HepG2 (cell line): ENCODE measurements at places on chromosomes 2 and 18. TPM values are rescaled to one million over a fixed set of nuclear protein-coding genes. Genes with fewer than 3 reads are reported as not detected.

- H3K27me3 ChIP-seq = no peaks in the 10 kb centered on the region; the same call in 1 of the 2 replicates
- H3K27ac ChIP-seq = no peak overlapping the region
- H3K4me3 ChIP-seq = no peak overlapping the region
Observed at GRCh38 chr2:237483018-237483731, 3.9 kb upstream of the MLPH start.

- no peaks in the 10 kb centered on the region for H3K36me3 ChIP-seq
- no peak overlapping the region for H3K27ac ChIP-seq
Observed at GRCh38 chr2:55891671-55892094, 31.9 kb downstream of the EFEMP1 start.

- H3K36me3 ChIP-seq = no peaks in the 10 kb centered on the region
- no peaks in the 10 kb centered on the region for H3K4me1 ChIP-seq
- DNase-seq = no peak
- peaks cover 8% of the 10 kb centered on the region; the same call in 1 of the 3 replicates for H3K27me3 ChIP-seq
Observed at GRCh38 chr18:10367836-10368235, 86.6 kb upstream of the APCDD1 start.

DNA sequence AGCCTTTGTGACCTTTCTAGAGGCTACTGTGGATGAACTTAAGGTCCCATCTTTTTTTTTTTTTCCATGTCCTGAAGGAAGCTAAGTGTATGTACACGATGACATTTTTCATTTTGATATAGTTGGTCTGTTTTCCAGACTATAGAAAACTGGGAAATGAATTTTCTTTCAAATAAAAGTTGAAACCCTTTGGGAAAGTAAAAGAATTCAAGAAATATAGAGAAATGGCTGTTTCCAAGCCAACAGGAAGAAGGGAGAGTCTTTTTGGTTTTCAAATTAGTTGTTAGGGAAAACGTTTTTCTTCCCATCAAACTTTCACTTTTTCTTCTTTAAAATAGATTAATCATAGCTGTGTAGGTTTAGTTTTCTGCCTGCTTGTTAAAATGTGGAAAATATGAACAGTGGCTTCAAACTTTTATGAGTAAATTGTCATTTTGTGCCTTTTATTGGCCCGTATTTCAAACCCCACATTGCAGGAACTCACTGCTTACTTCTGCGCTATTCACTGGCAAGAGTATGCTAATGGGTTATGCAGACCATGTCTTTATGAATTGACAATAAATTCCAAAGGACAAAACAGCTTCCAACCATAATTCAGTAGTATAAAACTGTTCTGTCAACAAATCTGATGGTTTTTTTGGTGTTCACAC is 27.7 kb upstream of the LYPD1 start:
- H3K4me1 ChIP-seq = no peaks in the 10 kb centered on the region
- no peak for DNase-seq
- H3K27me3 ChIP-seq = no peaks in the 10 kb centered on the region
- H3K4me3 ChIP-seq = no peak overlapping the region

DNA sequence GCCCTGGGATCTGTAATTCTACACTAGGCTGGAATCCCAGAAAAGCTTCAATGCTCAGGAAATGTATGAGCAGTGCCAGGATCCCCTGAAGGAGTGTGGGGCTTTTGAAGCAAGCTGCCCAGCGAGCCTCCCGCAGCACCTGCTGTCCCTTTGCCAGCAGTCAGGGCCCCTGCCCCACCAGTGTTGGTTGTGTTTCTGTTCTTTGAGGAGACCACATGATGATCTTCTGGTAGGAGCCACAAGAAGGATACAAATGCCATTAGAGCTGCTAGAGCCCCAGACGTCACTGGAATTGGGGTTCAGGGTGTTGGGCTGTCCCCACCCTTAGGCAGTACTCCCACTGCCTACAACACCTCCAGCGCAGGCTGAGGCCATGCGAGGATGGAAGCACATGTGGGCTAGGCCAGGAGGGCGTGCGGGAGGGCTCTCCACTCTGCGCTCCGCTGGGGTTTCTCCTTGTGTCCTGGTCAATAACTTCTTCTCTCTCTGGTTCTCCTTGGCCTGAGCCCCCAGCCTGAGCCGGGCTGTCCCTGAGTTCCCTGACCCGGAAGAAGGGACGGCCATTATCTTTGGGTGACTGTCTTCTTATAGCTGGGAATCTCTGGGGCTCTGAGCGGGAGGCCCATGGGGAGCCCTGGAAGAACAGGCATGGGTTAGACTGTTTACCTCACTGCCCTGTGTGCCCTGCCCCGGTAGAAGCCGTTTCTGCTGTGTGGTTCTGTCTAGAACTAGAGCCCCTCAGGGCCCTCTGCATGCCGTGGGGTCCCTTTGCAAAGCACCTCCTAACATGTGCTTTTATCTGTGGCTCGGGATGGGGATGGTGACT is 73.9 kb downstream of the LRRFIP1 start:
- DNase-seq = no peak
- no peaks in the 10 kb centered on the region for H3K27me3 ChIP-seq
- H3K4me3 ChIP-seq = no peak overlapping the region
- H3K27ac ChIP-seq = no peak overlapping the region
- peaks cover 47% of the 10 kb centered on the region for H3K4me1 ChIP-seq
- H3K36me3 ChIP-seq = 0 out of 2 replicates have a peak, but pooled peaks cover 1% of the 10 kb centered on the region

- H3K36me3 ChIP-seq = no peaks in the 10 kb centered on the region
- H3K4me1 ChIP-seq = peaks cover 67% of the 10 kb centered on the region
- DNase-seq = no peak
Observed at GRCh38 chr2:60481257-60481656, 72.2 kb downstream of the BCL11A start.

DNA sequence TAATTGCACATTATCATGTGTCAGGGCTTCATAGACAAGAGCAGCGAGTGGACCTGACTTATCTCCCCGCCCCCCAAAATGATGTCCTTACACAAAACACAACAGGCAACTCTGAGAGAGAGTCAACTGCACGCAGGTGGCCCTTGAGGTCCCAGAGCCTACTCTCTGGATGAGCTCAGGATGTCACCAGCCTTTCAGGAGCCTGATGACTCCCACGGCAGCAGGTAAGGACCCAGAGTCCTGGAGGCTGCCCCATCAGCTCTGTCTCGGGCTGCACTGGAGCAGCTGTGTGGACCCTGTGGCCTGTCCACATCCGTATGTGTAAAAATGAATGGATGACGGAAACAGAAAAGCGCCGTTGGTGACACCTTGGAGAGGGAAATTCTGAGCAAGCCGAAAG is 130.9 kb downstream of the HDAC4 start:
- peaks cover 57% of the 10 kb centered on the region for H3K4me1 ChIP-seq
- no peaks in the 10 kb centered on the region; the same call in 2 of the 3 replicates for H3K36me3 ChIP-seq
- H3K4me3 ChIP-seq = no peak overlapping the region
- H3K27me3 ChIP-seq = no peaks in the 10 kb centered on the region
- DNase-seq = no peak

DNA sequence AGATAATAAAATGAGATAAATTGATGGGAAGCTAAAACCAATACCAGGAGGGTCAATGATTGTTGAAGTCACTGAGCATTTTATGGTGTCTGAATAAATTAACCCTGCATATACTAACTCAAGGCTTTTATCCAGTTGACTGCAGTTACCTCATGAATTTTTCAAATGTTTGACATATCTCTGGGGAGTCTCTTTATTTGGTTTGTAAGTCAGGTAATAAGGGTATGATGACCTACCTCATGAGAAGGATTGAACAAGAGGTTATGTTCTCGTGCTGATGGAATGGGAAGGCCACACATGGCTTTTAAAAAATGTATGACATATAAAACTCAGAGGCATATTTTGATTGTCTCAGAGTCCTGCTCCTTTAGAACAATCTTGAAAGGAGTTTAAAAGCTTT is 237.6 kb downstream of the THSD7B start:
- no peak overlapping the region for H3K27ac ChIP-seq
- no peaks in the 10 kb centered on the region for H3K27me3 ChIP-seq
- no peaks in the 10 kb centered on the region for H3K36me3 ChIP-seq
- no peaks in the 10 kb centered on the region for H3K4me1 ChIP-seq

GRCh38 chr2:176261136-176261535 is 8.1 kb upstream of the MTX2 start:
- no peaks in the 10 kb centered on the region for H3K4me1 ChIP-seq
- DNase-seq = no peak
- no peak overlapping the region for H3K4me3 ChIP-seq
- H3K36me3 ChIP-seq = no peaks in the 10 kb centered on the region

GRCh38 chr18:62361288-62361687 is 36.2 kb downstream of the TNFRSF11A start:
- H3K4me3 ChIP-seq = no peak overlapping the region
- H3K36me3 ChIP-seq = no peaks in the 10 kb centered on the region
- peaks cover 13% of the 10 kb centered on the region for H3K4me1 ChIP-seq
- no peak for DNase-seq
- H3K27me3 ChIP-seq = no peaks in the 10 kb centered on the region
- H3K27ac ChIP-seq = no peak overlapping the region

- H3K4me1 ChIP-seq = no peaks in the 10 kb centered on the region
- H3K4me3 ChIP-seq = no peak overlapping the region
- H3K36me3 ChIP-seq = no peaks in the 10 kb centered on the region
- DNase-seq = no peak
Observed at GRCh38 chr18:77547757-77548156, 298.1 kb downstream of the GALR1 start.

DNA sequence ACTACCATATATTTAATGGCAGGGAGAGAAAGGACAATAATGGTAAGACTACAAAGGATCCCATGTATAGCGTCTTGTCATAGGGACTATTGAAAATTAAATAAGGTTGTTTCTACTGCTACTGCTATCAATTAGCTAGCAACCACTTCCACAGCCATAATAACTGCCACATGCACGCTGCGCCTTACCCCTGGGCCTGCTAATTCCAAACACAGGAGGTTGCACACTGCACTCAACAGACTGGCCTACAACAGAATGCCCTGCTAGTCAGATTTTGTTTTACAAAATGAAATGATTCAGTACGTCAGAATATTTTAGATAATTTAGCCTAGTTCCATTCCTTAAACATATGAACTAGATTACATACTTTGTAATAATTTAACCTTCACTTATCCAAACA is 121.0 kb upstream of the SMAD7 start:
- H3K27ac ChIP-seq = peak overlapping the region; percentile 86
- no peak overlapping the region for H3K4me3 ChIP-seq
- peaks cover 70% of the 10 kb centered on the region for H3K4me1 ChIP-seq
- no peaks in the 10 kb centered on the region for H3K27me3 ChIP-seq
- no peak for DNase-seq

DNA sequence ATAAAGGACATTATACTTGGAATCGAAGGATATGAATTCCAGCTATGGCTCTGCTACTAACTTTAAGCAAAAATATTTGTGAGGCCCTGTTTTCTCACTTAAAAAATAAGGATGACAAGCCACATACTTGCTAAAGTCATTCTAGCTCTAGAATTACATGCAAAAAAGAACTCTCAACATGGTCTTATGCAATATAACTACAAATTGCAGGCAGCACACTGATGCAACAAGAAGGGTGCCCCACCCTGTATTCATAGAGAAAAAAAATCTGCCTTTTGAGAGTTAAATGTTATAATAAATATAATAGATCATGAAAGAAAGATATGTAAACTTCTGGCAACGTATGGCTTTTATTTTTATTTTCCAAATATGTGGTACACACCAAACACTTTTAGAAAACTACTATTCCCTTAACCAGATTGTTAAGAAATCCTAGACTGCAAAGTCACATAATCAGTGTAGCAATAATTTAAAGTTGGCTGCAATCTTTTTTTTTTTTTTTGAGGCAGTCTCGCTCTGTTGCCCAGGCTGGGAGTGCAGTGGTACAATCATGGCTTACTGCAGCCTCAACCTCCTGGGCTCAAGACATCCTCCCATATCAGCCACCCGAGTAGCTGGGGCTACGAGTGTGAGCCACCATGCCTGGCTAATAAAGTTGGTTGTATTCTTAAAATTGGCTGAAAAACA is 40.2 kb upstream of the WDSUB1 start:
- H3K27me3 ChIP-seq = no peaks in the 10 kb centered on the region
- DNase-seq = no peak
- H3K27ac ChIP-seq = no peak overlapping the region
- peaks cover 11% of the 10 kb centered on the region for H3K4me1 ChIP-seq
- no peak overlapping the region for H3K4me3 ChIP-seq

DNA sequence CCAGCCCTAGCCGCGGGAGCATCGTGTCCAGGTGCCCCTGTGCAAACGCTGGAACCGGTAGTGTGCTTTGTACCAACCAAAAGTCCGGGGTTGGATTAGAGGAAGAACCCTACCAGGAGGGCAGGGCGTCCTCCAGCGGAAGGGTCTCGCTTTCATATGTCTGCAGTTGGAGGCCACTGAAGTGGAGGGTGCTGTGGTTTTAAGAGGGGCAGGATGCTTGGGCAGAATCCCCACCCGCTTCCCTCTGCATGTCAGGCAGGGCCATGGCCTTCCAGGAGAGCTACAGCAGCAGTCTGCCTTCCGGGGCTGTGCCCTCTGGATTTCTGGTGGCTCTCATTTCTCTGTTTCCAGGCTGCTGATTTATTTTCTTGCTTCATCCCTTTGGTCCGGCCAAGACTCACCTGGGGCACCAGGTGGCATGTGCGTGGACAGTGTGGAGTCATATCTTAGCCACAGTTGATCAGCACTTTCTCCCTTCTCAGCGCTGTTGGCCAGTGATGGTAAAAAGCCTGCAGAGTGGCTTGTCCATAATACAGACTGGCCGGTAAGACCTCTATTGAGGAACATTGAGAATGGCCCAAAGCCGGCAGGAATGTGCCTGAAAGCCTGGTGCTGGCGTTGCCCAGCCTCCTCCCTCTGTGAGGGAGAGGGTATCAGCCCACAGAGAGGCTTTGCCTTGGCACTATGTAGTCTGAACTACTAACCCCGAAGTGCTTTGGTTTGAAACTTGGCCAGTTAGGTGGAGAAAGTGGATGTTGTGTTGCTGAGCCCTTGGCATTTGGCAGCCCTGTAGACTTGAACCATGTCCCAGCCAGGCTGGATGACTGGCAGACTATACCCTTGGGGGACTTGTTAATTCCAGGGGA is 1.8 kb downstream of the AGAP1 start:
- DNase-seq = no peak
- peaks cover 9% of the 10 kb centered on the region; the same call in 2 of the 3 replicates for H3K27me3 ChIP-seq
- H3K4me3 ChIP-seq = peak overlapping the region; percentile 52
- peaks cover 10% of the 10 kb centered on the region; the same call in 2 of the 3 replicates for H3K36me3 ChIP-seq
- H3K4me1 ChIP-seq = peaks cover 49% of the 10 kb centered on the region
- no peak overlapping the region for H3K27ac ChIP-seq

- peaks cover 6% of the 10 kb centered on the region; the same call in 1 of the 2 replicates for H3K27me3 ChIP-seq
- peak; percentile 30 for DNase-seq
- H3K27ac ChIP-seq = no peak overlapping the region
- H3K4me1 ChIP-seq = peaks cover 21% of the 10 kb centered on the region
Observed at GRCh38 chr2:150485114-150485870, 2.2 kb downstream of the RND3 start.

GRCh38 chr18:77067291-77068061 is 65.1 kb downstream of the MBP start:
- no peak overlapping the region for H3K4me3 ChIP-seq
- no peaks in the 10 kb centered on the region for H3K27me3 ChIP-seq
- peaks cover 22% of the 10 kb centered on the region for H3K4me1 ChIP-seq
- no peak overlapping the region for H3K27ac ChIP-seq
- peak; percentile 34 for DNase-seq

Gene PID1
- 0.18 TPM in 2 replicates for total RNA-seq

Gene LRRC30
- not detected in 2 replicates for total RNA-seq

Gene GREB1
- total RNA-seq = 61.2 and 64.2 TPM in 2 replicates

Gene SERPINB2
- total RNA-seq = 0.10 and 0.11 TPM in 2 replicates

Gene CHRNG
- not detected in 2 replicates for total RNA-seq

Gene MC4R
- not detected in 2 replicates for total RNA-seq

Gene TUBB8B
- 0.71 and 0.98 TPM in 2 replicates for total RNA-seq

Gene MYL1
- total RNA-seq = not detected in 2 replicates

Gene ARID5A
- 8.0 and 9.5 TPM in 2 replicates for total RNA-seq

Gene NTSR2
- total RNA-seq = not detected in 2 replicates
